ENCODE measurements at places on chromosomes 16 and 17. TPM values are rescaled to one million over a fixed set of nuclear protein-coding genes. Genes with fewer than 3 reads are reported as not detected.

DNA sequence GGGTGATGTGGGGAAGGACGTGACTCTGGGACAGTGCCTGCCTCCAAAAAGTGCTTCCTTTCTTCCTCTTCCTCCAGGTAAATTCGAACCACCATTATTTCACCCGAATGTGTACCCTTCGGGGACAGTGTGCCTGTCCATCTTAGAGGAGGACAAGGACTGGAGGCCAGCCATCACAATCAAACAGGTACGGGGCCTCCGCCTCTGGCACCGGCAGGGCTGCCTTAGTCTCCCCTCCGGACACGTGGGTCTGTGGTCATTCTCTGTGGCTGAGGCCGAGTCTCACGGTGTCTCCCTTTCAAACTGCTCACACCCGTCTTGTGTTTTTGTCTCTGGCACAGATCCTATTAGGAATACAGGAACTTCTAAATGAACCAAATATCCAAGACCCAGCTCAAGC is 10.7 kb downstream of the UBE2I start:
- no peak for DNase-seq

DNA sequence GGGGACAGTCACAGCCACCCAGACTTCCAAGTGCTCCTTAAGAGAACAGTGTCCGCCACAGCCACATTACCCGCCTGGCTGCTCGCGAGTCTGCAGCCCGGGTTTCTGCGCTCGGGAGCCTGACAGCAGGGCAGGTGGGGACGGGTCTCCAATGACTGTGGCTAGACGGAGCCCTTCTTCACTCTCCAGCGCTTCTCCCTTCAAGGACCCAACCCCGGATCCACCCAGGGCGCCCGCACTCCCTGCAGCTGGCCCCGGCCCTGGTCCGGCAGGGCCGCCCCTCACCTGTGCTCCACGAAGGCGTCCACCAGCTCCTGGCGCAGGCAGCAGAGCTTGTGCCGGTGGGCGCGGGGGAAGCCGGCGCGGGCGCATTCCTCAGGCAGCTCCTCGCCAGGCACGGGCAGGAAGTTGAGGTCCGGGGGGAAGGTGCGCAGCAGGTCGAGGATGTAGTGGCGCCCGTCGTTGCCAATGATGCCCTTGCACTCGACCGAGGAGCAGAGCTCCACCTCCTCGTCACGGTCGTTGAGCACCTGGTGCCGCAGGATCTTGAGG is 13.9 kb downstream of the CLUH start:
- DNase-seq = no peak

DNA sequence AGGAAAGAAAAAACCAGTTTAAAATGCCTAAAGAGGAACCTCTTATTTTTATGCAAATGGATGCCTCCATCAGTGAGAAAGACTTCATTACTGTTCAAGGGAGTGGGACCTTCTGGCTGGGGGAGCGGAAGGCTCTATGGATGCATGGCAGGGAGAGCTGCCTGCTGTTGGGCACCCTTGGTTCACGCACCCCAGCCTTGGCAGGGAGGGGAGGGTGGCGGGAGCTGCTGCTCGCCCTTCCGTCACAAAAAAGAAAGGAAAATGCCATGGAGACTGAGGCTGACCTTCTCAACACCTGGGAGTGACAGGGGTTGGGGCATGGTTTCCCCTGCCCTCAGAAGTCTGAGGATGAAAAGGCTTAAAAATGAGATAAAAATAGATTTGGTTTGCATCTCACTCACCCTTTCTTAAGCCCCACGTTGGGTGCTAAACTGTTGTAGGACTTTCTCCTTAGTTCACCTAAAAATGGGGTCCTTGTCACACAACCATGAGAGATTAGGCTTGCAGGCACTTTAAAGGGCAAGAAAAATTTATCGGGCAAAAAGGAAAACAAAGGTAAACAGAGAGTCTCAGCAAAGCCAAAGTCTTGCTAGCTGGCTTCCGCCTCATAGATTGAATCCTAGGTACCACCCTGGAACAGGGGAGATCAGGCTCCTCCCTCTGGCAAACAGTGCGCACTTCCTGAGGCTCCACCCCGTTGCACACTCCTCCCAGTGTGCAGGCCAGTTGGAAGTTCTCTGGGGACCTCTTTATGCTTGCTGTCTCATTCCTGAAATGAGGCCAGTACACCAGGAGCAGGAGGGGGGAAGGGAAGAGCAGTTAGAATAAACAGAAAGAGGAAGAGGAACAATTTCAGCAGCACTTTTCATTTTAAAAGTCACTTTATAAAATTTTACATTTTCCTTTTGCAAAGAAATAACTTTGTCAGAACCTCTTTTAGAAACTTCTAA is 31.6 kb downstream of the PHKB start:
- DNase-seq = no peak

The IRX3 gene
- 28.8 TPM for total RNA-seq
